IPS DF 6.9 (cell line): ENCODE measurements at places on chromosomes 16 and 17.

GRCh38 chr16:86391984-86392383 lies 118.3 kb upstream of the FOXF1 start:
- H3K27ac ChIP-seq = no peak overlapping the region
- peaks cover 2% of the 10 kb centered on the region; the same call in 1 of the 2 replicates for H3K4me1 ChIP-seq

DNA sequence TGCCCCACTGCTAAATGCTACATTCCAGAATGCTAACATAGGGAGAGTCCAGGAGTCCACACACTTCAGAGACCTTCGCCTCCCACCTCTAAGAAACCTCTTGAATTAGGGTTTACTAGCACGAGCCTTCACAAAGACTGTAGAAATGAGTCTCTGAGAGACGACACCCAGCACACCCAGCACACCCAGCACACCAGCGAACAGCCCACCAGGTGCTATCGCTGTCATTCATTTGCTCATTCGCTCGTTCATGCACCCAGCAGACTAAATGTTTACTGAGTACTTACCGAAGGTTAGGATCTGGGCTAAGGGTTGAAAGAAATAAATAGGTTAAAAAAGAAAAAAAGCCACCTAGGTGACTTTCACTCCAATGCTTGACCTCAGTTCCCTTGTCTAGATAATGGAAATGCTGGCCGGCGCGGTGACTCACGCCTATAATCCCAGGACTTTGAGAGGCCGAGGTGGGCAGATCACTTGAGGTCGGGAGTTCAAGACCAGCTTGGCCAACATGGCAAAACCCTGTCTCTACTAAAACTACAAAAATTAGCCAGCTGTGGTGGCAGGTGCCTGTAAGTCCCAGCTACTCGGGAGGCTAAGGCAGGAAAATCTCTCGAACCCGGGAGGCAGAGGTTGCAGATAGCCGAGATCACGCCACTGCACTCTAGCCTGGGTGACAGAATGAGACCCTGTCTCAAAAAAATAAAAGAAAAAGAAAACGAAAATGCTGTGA lies 100.8 kb downstream of the ADCY9 start:
- DNase-seq = no peak
- H3K27me3 ChIP-seq = no peaks in the 10 kb centered on the region
- H3K4me1 ChIP-seq = peaks cover 7% of the 10 kb centered on the region
- no peak overlapping the region for H3K4me3 ChIP-seq
- H3K27ac ChIP-seq = no peak overlapping the region

DNA sequence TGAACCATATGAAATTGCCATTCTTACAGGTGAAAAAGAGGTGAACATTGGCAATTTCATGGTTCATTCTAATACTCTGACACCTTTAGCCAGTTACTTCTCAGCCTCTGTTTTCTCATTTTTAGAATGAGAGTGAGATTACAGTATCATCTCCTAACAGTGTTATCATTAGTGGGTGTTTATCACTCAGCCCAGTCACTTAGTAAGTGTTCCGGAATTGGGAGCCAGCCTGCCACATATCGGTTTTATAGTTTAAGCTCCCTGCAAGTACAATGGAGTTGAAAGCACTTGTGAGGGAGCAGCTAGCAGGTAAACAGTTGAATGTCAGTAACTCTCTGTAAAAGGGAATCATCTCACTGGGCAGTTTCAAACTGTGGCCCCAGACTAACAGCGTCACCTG lies 583.1 kb upstream of the HSBP1 start:
- H3K4me1 ChIP-seq = no peaks in the 10 kb centered on the region
- no peaks in the 10 kb centered on the region for H3K27me3 ChIP-seq
- DNase-seq = no peak
- H3K4me3 ChIP-seq = no peak overlapping the region
- H3K36me3 ChIP-seq = no peaks in the 10 kb centered on the region

- H3K4me1 ChIP-seq = no peaks in the 10 kb centered on the region
- no peak for DNase-seq
- H3K36me3 ChIP-seq = peaks cover 11% of the 10 kb centered on the region
- H3K27me3 ChIP-seq = no peaks in the 10 kb centered on the region
Measured at GRCh38 chr16:11699234-11699894, 31.1 kb downstream of the SNN start.

DNA sequence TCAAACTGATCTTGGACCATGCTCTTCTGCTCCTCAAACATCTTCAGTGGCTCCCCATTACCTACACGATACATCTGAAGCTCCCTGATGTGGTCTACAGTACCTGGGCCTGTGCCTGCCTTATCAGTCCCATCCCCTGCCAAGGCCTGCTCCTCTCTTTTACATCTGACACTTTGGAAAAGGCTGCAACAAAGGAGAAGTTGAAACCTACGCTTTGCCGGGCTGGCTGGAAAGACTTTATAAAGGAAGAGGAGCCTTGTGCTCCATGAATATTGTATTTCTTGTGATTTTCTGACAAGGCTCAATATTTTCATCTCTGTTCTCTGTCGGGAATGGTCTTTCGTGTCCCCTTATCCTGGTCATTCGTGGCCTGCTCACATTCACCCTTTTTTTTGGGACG lies 132.5 kb downstream of the XYLT1 start:
- no peak overlapping the region for H3K4me3 ChIP-seq
- no peaks in the 10 kb centered on the region for H3K27me3 ChIP-seq
- no peak overlapping the region for H3K27ac ChIP-seq
- no peaks in the 10 kb centered on the region for H3K4me1 ChIP-seq

DNA sequence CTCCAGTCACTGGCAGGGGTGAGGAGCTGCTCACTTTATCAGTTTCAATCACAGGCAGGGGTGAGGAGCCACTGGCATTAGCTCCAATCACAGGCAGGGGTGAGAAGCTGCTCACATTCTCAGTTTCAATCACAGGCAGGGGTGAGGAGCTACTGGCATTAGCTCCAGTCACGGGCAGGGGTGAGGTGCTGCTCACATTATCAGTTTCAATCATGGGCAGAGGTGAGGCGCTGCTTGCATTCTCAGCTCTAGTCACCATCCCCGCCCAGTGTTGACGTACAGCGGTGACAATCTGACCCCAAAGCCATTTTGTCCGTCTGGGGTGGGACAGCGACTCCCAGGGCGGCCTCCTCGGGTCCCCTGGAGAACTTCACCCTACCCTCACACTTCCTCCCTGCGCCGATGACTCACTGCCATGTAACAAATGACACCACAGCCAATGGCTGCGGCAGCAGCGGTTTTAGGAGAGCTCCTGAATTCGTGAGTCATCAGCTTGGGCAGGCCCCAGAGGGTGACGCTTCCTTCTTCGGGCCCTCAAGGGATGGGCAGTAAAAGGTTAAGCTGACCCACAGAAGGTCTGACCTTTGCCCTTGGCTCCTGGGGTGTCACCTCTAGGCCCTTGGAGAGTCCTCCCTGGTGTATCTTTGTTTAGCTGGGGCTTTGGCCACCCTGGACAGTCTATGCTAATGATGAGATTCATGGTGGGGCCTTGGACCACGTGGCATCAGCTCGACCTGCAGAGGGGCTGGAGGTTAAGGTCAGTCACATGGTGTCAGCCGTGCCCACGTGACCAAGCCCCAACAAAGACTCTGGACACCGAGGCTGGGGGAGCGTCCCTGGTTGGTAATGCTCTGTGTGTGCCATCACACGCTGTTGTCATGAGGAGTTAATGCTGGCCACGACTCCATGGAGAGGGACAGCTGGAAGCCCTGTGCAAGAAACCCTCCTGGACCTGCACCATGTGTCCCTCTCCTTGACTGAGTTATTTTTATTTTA lies 171.7 kb downstream of the C16orf95 start:
- no peak for DNase-seq
- no peaks in the 10 kb centered on the region for H3K27me3 ChIP-seq
- no peak overlapping the region for H3K27ac ChIP-seq
- H3K4me1 ChIP-seq = no peaks in the 10 kb centered on the region

GRCh38 chr16:31700200-31700529 lies 172.5 kb downstream of the AHSP start:
- no peak overlapping the region; the same call in 1 of the 2 replicates for H3K4me3 ChIP-seq
- no peaks in the 10 kb centered on the region for H3K27me3 ChIP-seq
- peak; percentile 82 for DNase-seq
- H3K4me1 ChIP-seq = no peaks in the 10 kb centered on the region
- peaks cover 9% of the 10 kb centered on the region for H3K36me3 ChIP-seq

DNA sequence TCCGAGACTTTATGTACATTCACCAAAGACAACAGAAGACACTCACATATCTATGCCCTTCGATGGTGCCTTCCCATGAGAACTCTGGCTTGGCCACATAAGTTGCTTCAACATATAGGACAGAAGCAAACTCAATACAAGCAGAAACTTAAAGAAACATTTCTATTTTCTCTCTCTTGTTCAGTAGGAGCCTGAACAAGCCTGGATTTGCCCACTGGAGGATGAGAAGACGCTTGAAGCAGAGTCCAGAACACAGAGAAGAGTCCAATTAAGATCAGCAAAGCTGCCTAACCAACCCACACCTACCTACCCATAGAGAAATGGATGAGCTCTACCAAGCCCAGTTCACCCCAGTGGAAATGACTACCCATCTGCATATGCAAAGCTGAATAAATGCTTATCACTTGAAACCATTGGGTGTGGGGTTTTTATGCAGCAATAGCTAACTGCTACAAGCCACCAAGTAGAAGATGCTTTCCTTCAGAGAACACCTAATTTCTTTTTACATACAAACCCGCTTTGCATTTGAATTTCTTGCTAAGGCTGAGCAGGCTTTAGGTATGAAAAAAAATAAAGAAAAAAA lies 337.9 kb upstream of the DYNLRB2 start:
- no peaks in the 10 kb centered on the region for H3K27me3 ChIP-seq
- no peak overlapping the region for H3K27ac ChIP-seq
- no peak overlapping the region for H3K4me3 ChIP-seq
- H3K4me1 ChIP-seq = no peaks in the 10 kb centered on the region

- peaks cover 33% of the 10 kb centered on the region for H3K36me3 ChIP-seq
- no peaks in the 10 kb centered on the region; the same call in 1 of the 2 replicates for H3K4me1 ChIP-seq
- no peak overlapping the region for H3K4me3 ChIP-seq
Measured at GRCh38 chr16:29802416-29802935, 3.9 kb upstream of the MAZ start.

GRCh38 chr17:50266384-50267073 lies 7.7 kb upstream of the TMEM92 start:
- H3K4me1 ChIP-seq = peaks cover 13% of the 10 kb centered on the region
- no peaks in the 10 kb centered on the region for H3K27me3 ChIP-seq
- H3K36me3 ChIP-seq = no peaks in the 10 kb centered on the region
- no peak overlapping the region for H3K27ac ChIP-seq
- no peak for DNase-seq

GRCh38 chr16:47387026-47387734 lies 73.7 kb downstream of the ITFG1 start:
- H3K4me1 ChIP-seq = no peaks in the 10 kb centered on the region
- H3K36me3 ChIP-seq = no peaks in the 10 kb centered on the region
- H3K27ac ChIP-seq = no peak overlapping the region
- no peaks in the 10 kb centered on the region for H3K27me3 ChIP-seq

DNA sequence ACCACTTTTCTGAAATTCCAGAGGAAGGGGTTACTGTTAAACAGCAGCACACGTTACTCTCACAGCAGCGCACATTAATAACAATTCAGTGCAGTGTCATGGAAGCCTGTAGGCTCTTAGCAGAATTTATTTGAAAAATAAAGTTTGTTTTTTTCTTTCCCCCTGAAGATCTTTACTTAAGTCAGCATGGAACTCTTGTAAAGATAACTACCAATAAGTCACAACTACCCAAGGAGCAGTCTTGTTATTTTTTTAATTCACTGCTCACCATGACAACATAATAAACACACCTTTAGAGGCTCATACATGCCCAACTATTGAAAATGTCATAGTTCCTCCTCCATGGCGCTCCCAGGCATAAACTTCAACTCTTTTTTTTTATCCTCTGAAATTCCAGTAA lies 31.8 kb upstream of the PSMD7 start:
- 0 out of 2 replicates have a peak, but pooled peaks cover 2% of the 10 kb centered on the region for H3K27me3 ChIP-seq
- H3K36me3 ChIP-seq = no peaks in the 10 kb centered on the region
- peaks cover 1% of the 10 kb centered on the region; the same call in 1 of the 2 replicates for H3K4me1 ChIP-seq
- no peak overlapping the region for H3K27ac ChIP-seq
- no peak for DNase-seq
- no peak overlapping the region for H3K4me3 ChIP-seq

- no peak overlapping the region for H3K27ac ChIP-seq
- no peak overlapping the region for H3K4me3 ChIP-seq
- H3K36me3 ChIP-seq = no peaks in the 10 kb centered on the region
- no peak for DNase-seq
- H3K4me1 ChIP-seq = no peaks in the 10 kb centered on the region
Measured at GRCh38 chr16:23379707-23380106, 73.3 kb downstream of the COG7 start.

DNA sequence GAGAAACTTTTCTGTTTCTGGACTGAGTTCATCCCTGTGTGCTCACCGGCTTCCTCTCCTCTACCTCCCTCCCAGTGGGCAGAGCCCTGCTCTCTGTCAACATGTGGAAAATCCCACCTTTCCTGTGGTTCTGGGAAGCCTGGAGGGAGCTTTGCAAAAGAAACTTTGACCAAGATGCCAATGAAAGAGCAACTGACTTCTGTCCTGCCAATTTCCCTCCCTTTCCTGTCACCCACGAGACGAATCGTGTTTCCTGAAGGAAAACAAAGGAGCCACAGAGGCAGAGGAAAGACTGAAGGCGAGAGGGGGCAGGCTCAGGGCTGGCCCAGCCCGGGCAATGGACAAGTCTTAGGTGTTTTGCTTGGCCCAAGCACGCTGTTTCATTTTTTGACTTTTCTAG lies 82.8 kb downstream of the PLCG2 start:
- DNase-seq = no peak
- no peak overlapping the region for H3K4me3 ChIP-seq
- no peak overlapping the region for H3K27ac ChIP-seq
- H3K27me3 ChIP-seq = no peaks in the 10 kb centered on the region
- peaks cover 7% of the 10 kb centered on the region for H3K4me1 ChIP-seq
- no peaks in the 10 kb centered on the region for H3K36me3 ChIP-seq

DNA sequence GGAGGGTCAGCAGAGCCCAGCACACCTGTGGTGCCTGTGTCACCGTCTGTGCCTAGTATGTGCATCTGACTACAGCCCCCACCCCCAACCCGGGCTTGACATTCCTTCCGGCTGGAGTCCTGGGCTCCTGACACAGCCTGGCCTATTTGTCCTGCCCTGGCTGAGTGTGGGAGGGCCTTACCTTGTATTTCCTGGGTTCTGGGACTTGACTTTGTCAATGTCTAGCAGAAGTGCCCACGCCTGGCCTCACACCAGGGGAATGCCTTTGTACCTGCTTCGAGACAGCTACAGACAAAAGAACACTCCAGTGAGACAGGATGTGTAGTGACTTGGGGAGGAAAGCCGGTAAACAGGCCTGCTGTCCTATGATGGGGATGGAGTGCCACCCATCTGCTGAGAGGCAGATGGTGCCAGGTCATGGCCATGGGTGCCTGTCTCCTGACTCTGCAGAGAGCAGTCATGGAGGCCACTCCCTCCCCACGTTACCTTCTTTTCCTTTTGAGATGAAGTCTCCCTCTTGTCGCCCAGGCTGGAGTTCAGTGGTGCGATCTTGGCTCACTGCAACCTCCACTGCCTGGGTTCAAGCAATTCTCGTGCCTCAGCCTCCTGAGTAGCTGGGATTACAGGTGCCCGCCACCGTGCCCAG lies 42.8 kb downstream of the TNFRSF13B start:
- H3K4me3 ChIP-seq = no peak overlapping the region
- DNase-seq = no peak
- H3K27me3 ChIP-seq = no peaks in the 10 kb centered on the region
- H3K4me1 ChIP-seq = no peaks in the 10 kb centered on the region; the same call in 1 of the 2 replicates
- no peaks in the 10 kb centered on the region for H3K36me3 ChIP-seq

DNA sequence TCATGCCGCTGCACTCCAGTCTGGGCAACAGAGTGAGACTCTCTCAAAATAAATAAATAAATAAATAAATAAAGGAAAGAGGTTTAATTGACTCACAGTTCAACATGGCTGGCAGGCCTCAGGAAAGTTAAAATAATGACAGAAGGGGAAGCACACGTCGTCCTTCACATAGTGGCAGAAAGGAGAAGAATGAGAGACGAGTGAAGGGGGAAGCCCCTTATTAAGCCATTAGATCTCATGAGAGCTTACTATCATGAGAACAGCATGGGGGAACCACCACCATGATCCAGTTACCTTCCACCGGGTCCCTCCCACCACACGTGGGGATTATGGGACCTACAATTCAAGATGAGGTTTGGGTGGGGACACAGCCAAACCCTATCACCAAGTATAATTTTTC lies 54.5 kb downstream of the PAFAH1B1 start:
- H3K27me3 ChIP-seq = no peaks in the 10 kb centered on the region
